CD4-positive, alpha-beta T cell treated with Interleukin-15 for 1 hour (primary cell): ENCODE measurements at places on chromosomes 13 and 19.

DNA sequence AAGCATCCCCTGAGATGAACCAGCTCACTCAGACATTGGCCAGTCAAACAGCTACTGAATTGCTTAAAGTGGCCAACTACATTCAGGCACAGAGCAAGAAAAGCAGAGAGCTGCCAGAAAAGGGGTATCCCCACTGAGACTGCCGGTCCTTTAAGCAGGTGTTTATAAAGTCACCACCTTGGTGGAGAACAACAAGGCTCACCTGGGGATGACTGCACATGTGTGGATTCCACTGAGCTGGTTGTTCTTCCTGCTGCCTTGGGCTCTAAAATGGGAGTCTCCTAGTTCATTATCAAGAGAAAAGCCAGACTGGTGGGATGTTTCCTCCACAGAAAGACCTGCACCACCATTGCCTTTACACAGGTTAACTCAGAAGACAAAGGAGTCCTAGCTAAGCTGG lies 51.8 kb upstream of the IPO5 start:
- DNase-seq = no peak

- no peak for DNase-seq
These were observed 15.1 kb downstream of the BRCA2 start for GRCh38 chr13:32330441-32330840.

- no peak for DNase-seq
These were observed 180.7 kb downstream of the STK24 start for GRCh38 chr13:98396071-98396710.

DNA sequence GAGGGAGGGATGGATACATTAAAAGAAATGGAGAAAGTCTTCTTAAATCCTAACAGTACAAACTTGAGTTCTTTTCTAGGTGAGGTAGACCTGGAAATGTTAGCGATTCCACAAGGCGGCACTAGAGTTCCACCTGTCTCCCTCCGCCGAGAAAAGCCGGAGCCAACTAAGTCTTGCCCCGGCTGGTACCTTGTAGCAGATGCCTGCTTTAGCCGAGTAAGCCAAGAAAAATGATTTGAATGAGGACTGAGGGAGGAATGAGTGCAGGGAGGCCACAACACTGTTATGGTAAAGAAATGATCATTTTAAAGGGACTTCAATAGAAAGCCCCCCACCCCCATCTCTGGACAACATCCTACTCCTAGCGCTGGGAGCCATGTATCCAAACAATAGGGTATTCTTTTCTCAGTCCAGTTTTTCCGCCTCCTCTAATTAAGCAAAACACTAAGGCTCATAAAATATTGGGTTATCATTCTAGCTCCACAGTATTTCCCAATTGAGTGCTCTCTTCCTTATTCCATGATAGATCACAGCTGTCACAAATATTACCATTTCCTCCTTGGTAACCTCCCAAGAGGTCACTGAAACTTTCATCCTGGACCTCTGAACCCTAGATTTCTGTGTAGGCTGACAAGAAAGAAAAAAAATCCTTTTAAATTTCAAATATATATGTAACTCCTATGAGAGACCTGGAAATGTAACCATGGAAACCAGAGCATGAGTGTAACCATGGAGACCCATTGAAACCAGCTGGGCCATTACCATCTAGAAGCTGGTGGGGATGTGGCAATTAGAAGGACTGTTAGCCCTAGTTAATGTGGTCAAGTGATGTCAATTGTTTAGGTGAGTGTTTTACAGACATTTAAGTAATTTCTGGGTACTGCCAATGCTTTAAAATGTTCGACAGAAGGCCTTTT lies 58.3 kb downstream of the GPALPP1 start:
- DNase-seq = peak; percentile 73

- DNase-seq = no peak
These were observed 587 bp downstream of the S1PR4 start for GRCh38 chr19:3178973-3179738.

GRCh38 chr13:23377579-23377978 lies 55.9 kb downstream of the SACS start:
- DNase-seq = no peak

- no peak for DNase-seq
These were observed 25.6 kb upstream of the PCCA start for GRCh38 chr13:100063333-100063732.

DNA sequence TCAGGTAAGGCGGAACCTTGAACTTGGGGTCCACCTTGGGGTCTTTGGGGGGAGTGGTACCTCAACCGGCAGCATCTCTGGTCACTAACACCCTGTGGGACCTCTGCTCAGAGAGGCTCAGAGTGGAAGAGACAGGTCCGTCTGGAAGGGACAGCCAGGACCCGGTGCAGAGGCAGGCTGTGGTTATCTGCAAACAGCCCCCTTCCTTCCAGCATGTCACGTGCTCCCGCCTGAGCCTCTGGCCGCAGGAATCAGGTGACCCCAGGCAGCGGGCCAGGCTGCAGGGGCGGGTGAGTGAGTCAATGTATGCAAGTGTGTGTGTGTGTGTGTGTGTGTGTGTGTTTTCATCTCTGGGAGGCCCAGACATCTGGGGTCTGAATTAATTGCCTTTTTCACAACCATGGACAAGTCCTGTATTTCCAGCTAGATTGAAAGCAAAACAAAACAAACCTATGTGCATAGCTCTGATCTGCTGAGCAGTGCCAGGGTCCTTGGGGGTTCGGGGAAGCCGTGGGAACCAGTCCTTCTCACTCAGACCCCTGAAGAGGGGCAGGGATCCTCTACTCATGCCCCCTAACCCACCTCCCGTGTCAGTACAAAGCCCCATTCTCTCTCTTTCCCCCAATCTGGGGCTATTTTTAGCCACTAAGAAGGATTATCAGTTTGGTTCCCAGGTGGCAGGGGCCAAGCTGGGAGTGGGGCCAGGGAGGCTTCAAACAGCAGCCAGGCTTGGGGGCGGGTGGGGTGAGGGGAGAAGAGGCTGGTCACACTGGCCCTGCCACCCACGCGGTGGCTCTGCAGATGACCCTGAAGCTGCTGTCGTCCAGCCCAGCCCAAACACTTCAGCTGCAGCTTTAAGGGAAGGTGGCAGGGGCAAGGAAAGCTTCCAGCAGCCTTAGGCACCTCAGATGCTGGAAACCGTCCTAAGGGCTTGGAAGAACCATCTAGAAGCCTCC lies 31.4 kb downstream of the CERS4 start:
- DNase-seq = peak; percentile 75

GRCh38 chr13:61486496-61486895 lies 70.8 kb upstream of the PCDH20 start:
- no peak for DNase-seq
